ENCODE measurements at places on chromosomes 4 and X. TPM values are rescaled to one million over a fixed set of nuclear protein-coding genes. Genes with fewer than 3 reads are reported as not detected.

The ADH1C gene
- not detected for polyA plus RNA-seq

The PLK4 gene
- 93.8 TPM for polyA plus RNA-seq

The RAB9B gene
- polyA plus RNA-seq, result not detected

The RHOXF1 gene
- polyA plus RNA-seq, result 0.17 TPM

The JADE3 gene
- 3.8 TPM for polyA plus RNA-seq

The NDST3 gene
- not detected for polyA plus RNA-seq

The GYG2 gene
- polyA plus RNA-seq, result 3.4 TPM

The CLGN gene
- 2.3 TPM for polyA plus RNA-seq

The MAGEA9B gene
- 18.2 TPM for polyA plus RNA-seq
